ENCODE measurements at places on chromosomes 13 and 19.

GRCh38 chr13:40982772-40983171, 36.3 kb downstream of the ELF1 start:
- DNase-seq: peak; percentile 70

GRCh38 chr13:21688056-21688455, 17.2 kb downstream of the FGF9 start:
- DNase-seq: no peak

GRCh38 chr19:33701565-33701964, 79.8 kb downstream of the CHST8 start:
- DNase-seq: no peak

- no peak for DNase-seq
These were observed 20.3 kb downstream of the SPATA13 start for GRCh38 chr13:24180750-24181377.

Data from stimulated activated CD4-positive, alpha-beta T cell treated with anti-CD3 and anti-CD28 coated beads, Interleukin-4, amount 100 ng/mL, for 4 hours (primary cell).